Hematopoietic multipotent progenitor cell treated with erythropoietin and hydrocortisone succinate and interleukin-3 and kit ligand, for 8 days (in vitro differentiated cells): ENCODE measurements at places on chromosomes 6 and 20.

DNA sequence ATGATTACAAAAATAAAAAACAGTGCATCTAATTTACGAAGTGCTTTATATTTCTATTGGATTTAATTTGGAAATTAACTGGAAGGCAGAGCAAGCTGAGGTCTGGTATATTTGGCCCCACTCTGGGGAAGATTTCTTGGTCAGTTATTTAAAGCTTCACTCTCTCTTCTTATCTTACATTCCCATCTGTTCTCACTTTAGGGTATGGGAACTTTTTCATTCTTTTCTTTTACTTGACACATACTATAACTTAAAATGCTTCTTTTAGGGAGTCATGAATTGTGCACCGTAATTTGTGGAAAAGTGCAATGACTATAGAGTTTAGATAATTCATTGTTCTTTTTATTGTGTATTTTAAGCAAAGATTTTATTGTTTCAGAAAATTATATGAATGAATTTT is 170.4 kb downstream of the BCKDHB start:
- DNase-seq: no peak

GRCh38 chr20:34316196-34316814 is 13.2 kb upstream of the AHCY start:
- DNase-seq: no peak

DNA sequence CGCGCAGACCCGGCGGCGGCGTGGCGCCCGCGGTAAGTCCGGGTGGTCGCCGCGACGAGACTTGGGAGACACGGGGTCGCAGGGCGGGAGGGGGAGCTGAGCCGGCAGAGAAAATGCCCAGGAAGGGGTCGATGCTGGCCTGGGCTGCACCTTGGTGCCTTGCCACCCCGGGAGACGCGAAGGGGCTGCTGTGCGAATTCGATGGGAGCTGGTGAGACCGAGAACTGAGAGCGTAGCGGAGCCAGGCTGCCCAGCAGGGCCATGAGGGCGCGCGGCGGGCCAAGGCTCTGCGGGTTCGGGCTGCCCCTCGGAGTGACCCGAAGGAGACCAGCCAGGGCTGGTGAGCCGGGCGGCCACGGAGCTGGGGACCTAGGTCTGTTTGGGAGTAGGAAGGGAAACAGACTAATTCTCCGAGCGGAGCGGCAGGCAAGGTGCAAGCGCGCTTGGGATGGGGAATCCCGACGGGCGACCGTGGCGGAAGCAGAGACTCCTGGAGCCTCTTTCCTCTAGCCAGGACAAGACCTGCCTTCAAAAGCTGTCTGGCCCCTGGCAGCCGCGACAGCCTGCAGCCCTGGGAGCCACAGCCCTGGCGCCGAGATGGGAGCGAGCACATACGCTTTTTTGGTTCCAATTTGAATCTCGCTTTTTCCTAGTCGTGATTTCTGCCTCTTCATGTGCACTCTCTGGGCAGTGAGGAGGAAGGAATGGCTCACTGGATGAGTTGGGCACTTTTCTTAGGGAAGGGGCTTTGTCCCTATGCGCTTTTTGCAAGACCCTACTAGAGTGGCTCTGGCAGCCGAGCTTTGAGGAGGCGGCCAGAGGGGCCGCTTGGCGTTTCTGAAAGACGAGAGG is 691 bp downstream of the SYNDIG1 start:
- no peak for DNase-seq

DNA sequence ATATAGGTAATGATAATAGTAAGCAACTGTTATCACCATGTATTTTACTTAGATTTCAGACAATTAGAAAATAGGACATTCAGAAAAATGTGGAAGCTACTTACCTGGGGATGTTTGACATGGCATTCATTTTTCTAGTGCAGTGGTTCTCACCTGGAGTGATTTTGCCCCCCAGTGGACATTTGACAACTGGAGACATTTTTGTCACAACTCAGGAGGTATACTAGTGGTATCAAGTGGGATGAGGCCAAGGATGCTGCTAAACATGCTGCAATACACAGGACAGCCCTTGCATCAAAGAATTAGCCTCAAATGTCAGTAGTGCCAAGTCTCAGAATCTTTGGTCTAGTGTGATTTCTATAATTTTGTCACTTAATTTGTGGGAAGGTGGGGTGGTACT is 36.1 kb downstream of the NUS1 start:
- peak; percentile 37 for DNase-seq

- DNase-seq: no peak
Measured at GRCh38 chr20:20459726-20460125, 91.8 kb downstream of the INSM1 start.

- no peak for DNase-seq
Measured at GRCh38 chr6:87287251-87287650, 35.1 kb upstream of the SMIM8 start.

DNA sequence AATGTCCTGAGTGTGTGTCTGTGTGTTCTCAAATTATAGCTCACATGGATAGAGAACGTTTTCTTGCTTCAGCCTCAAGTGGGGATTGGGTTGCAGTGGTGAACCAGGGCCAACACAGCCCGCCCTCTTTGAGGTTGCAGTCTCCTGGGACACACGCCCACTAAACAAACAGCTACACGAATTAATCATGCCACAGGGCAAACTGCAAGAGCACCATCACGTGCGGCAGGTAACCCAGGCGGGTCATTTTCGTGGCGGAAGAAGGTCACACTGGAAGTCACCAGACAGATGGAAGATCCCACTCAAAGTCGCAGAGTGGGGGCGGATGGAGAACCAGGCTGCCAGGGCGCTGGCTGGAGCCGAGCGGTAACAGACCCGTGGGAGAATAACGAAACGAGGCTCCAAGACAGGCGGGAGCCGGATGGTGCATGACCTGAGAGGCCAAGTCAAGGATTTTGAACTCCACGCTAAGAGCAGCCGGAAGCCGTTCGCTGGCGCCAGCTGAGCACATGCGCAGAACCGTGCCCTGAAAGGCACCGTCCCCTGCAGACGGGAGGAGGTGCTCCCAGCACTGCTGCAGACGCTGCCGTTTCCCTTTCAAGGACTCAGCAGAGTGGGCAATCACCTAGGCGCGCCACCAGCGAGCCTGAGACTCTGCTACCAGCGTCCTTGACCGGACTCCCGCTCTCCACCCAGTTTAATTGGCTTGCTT is 10.7 kb downstream of the DLL1 start:
- peak; percentile 32 for DNase-seq

- no peak for DNase-seq
Measured at GRCh38 chr6:101490857-101491256, 97.3 kb downstream of the GRIK2 start.

GRCh38 chr20:35541118-35541782 is 628 bp upstream of the ERGIC3 start:
- DNase-seq: no peak

DNA sequence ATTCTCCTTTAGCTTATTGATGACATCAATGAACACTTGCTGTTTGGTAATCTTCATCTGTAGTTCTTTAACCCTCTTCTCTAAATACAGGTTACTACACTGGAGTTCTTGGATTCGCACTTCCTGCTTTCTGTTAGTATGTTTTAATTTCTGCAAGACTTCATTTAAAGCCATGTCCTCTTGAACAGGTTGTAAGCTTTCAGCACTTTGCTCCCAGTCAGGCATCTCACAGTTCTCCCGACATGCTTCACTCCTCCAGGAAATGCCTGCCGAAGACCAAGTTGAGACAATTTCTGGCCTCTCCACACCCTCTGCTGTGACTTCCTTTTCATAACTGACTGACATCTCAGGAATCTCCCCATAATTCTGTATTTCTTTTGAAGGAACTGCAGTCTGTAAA is 15.8 kb downstream of the CAGE1 start:
- no peak for DNase-seq

- DNase-seq: peak; percentile 63
Measured at GRCh38 chr20:33443512-33444239, at the start of gene SNTA1. Gene SNTA1, minus strand, starts transcription at chr20:33443763. Its CDS starts 143 bp downstream, at chr20:33443620.

DNA sequence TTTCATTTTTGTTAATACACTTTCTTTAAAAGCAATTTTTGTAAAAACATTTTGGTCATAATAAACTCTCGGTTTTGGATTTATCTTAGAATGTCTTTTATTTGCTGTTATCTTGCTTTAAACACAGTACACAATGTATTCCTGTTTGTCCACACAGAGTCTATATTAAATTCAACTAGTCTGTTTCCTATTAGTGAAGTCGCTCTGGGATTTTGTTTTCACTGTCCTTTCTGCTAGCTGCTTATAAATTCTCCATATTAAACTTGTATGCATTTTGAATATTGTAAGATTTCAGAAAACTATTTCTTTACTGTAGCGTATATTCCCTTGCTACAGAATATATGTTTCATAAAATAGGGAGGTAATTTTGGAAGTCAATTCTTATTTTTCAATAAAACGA is 630.2 kb downstream of the HDGFL1 start:
- no peak for DNase-seq

GRCh38 chr6:50202766-50203165 is 153.0 kb upstream of the DEFB112 start:
- no peak for DNase-seq

DNA sequence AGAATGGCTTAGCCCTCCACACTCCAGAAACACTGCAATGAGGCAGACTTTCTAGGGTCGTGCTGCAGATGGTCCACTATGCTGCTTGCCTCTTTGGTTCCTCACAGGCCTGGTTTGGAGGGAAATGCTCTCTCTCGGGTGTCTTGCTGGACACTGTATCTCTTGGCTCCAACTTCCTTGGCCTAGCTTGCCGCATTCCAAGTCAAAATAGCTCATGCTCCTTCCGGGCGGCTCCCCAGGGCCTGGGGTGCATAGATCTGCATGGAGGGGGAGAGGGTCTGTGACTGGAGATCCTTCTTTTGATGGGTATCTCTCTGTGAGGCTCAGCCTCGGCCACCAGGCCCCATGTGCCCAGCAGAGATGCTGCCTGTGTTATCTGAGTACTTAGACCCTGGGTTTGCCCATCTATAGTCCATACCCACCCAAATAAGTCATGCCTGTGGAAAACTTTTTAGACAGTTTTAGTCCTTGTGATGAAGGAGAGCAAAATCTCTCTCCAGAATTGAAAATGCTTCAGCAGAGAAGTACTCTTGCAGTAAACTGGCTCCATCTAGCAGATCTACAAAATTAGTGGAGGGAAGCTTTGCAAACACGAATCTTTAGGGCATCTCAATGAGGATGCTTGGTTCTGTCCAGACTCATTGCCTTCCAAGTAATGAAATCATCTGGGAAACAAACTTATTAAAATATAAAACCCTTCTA is 264.1 kb upstream of the RIN2 start:
- no peak for DNase-seq

GRCh38 chr6:156508923-156509322 is 268.3 kb upstream of the ARID1B start:
- DNase-seq: no peak

- no peak for DNase-seq
Measured at GRCh38 chr20:10322073-10323012, 103.7 kb downstream of the SNAP25 start.

- DNase-seq: no peak
Measured at GRCh38 chr20:63005862-63006539, 763 bp downstream of the BHLHE23 start.

DNA sequence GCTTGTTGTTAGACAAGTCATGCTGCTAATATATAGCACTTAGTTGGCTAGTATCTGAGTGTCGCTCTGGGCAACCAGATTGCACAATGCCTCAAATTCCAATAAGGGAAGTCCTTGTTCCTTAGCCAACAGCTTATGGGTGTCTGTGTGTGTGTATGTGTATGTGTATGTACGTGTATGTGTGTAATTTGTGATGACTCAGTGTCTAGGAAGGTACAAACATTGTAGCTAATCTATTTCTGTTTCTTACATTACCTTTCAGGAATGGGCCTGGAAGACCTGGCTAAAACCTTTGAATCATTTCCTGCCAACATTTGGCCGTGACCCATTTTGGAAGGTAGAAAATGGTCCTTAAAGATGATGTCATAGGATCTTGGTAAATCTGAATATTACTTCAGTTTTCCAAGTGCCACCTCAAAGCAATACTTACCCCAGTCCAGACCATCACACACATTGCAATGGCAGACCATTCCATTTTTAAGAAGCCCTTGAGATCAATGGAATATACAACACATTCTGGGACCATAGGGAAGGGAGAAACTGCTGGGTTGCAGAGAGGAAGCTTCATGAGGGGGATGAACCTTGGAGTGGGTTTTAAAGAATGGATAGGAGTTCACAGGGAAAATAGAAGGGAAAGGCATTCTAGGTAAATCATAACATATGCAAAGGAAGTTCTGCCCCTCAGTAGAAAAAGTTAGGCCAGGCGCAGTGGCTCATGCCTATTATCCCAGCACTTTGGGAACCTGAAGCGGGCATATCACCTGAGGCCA is 25.1 kb downstream of the NEDD9 start:
- DNase-seq: no peak

DNA sequence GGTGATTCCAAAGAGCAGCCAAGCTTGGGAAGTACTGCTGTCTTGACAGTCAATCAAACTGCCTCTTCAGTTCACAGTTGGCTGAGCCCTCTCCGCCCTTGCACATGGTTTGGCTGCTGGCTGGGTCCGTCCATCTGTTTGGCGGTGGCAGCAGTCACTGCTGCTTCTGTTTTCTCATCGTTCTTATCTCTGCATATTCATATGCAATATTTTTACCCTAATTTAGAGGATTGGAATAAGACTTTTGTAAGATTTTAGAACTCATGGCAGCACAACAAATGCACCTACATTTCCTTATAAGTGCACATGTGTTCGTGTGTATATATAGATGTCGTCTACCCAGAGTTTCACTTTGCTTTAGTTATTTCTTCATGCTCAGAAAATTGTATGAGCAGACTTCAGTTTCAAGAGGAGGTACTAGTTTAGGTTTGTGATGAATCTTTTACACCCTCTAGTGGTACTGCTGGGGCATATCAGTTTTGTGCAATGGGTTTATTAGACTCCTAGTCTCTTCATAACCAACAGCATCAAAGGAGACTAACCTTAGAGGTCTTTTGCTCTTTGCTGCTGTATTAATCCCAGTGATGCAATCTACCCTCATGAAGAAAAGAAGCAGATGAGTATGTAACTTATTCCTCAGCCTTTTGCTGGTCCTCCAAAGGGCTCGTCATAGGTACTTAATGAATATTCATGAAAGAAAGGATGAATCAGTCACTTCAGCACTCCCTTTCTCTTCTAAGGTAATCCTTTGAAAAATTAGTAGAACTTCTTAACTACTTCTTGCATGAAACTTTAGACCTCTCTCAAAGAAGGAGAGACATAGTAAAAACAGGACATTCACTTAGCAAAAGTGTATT is 44.3 kb downstream of the KHDC1L start:
- DNase-seq: peak; percentile 67

GRCh38 chr20:3364323-3365013 is 43.0 kb downstream of the DNAAF9 start:
- no peak for DNase-seq

DNA sequence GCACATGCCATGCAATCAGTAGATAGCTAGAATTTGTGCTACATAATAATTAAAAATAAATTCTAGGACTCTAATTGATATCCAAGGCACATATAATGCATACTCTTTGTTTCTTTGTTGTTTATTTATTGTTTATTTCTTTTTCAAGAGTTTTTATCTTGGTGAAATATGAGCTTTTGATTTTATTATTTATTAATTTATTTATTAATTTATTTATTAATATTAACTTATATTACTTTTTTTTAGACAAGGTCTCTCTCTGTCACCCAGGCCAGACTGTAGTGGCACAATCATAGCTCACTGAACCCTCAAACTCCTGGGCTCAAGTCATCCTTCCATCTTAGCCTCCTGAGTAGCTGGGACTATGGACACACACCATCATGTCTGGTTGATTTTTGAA is 519.9 kb downstream of the HAO1 start:
- no peak for DNase-seq

GRCh38 chr6:24583463-24584381 is 62.3 kb downstream of the KIAA0319 start:
- peak; percentile 84 for DNase-seq

GRCh38 chr6:87393026-87393622 is 14.6 kb upstream of the CFAP206 start:
- DNase-seq: peak; percentile 72

- no peak for DNase-seq
Measured at GRCh38 chr20:34022839-34023234, 29.1 kb downstream of the RALY start.

GRCh38 chr6:41896281-41896680 is 1.1 kb upstream of the USP49 start:
- DNase-seq: no peak
